Neuronal stem cell (in vitro differentiated cells): ENCODE measurements at places on chromosomes 5 and 9.

GRCh38 chr5:93622240-93622885, 39.3 kb downstream of the NR2F1 start:
- DNase-seq, result no peak

GRCh38 chr9:93223260-93224180, 39.6 kb downstream of the WNK2 start:
- no peak for DNase-seq

- no peak for DNase-seq
Measured at GRCh38 chr5:119396030-119396664, 40.3 kb downstream of the TNFAIP8 start.

GRCh38 chr5:50653946-50654345, 12.5 kb upstream of the PARP8 start:
- no peak for DNase-seq

GRCh38 chr5:37836592-37837413, 3.0 kb downstream of the GDNF start:
- no peak for DNase-seq

- DNase-seq, result no peak
Measured at GRCh38 chr9:38733503-38733902, 13.6 kb upstream of the FAM240B start.

DNA sequence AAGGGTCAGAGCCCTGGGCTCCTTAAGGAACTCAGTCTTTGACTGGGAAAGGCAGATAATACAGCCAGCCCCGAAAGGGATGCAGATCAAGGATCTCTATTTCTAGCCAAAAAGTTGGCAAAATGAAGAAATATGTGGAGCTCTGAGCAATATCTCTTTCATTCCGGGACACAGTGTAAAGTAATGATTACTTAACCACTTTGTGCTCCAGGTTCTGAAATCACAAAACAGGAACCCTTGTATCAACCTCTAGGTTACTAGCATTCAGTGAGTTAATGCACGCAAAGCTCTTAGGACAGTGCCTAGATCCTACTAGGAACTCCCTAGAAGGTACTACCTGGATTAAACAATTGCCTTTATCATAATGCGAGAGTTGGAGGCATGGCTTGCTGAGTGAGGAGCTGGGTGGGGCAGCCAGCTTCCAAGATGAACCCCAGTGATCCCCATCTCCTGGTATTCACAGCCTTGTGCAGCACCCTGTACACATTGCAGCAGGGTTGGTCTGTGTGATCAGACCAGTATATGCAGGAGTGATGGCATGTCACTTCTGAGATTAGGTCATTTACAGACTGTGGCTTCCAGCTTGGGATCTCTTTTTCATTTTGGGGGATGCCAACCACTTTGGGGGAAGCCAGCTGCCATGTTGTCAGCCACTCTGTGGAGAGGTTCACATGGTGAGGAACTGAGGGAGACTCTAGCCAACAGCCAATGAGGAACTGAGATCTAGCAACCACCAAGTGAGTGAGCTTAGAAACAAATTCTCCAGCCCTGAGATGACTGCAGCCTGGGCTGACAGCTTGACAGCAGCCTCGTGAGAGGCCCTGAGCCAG, 103.1 kb upstream of the SLC44A1 start:
- no peak for DNase-seq

DNA sequence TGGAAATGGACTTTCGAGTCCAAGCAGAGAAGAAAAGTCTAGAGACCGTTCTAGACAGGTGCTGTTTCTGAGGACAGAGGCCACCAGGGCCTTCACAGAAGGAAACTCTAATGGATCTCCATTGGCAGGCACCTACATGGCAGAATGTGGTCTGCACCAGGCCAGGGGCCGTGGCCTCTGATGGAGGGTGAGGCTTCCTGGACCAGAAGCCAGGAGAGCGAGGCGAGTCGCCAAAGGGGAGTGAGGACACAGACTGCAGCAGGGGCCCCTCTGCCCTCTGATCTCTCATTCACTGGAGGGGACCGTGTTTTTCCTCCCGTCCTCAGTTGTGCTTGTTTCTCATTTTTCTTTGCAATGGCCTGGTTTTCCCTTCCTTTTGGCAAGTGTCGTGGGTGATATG, 41.1 kb downstream of the ALG2 start:
- no peak for DNase-seq

DNA sequence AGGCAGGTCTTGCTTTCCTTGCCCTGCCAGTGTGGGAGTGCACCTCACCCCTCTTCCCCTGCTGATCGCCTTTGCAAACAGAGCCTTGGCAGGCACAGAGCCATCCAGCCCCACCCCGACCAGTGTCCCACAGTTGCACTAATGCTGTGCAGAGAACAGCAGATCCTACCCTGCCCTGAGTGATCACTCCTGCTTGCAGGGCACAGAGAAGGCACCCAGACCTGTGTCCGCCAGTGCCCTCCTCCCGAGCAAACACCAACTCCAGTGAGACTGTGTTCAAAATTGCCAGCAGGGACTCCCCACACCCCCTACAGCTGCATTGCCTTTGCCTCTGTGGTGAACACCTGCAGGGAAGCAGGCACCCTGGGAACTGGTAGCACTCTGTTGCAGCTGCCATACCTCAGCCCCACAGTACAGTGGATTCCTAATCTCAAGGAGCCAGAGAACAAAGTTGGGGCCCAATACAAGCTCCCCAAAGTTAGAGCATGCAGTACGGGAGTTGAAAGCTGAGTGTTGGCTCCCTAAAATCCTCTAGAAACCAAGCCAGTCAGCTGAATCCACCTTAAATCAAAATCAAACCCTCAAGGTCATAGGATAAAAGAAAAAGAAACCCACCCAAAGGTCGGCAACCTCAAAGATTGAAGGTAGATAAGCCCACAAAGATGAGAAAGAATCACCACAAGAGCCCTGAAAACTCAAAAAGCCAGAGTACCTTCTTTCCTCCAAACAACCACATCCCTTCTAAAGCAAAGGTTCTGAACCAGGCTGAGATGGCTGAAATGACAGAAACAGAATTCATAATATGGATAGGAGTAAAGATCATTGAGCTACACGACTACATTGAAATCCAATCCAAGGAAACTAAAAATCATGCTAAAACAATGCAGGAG, 92.9 kb upstream of the PIK3R1 start:
- DNase-seq, result no peak

GRCh38 chr5:132000677-132001453, 10.6 kb downstream of the ACSL6 start:
- DNase-seq, result no peak

DNA sequence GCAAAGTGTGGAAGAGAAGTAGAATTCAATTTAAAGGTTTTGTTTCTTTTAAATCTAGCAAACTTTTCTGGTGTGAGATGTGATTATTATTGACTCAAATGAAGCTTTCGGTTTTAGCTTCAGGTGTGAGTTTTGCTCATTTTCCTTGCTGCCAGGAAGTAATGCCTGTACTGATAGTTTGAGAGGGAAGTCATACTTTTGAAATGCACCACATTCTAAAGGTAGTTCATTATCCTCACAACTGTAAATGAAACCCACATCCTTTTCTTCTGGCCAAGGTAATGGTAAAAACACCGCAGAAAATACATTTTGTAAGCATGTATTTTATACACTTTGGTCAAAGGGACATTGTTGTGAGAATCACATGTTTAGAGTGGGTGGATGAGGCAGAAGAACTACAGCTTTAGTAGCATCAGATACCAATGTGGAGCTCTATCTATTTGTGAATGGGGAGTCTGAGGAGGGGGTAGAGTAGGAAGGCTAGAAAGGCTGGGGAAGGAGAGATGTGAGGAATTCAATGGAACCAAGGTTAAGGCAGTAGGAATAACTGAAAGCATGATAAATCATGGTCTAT, 167.0 kb upstream of the CDKN2B start:
- DNase-seq, result no peak

- no peak for DNase-seq
Measured at GRCh38 chr5:776862-777711, 7.4 kb downstream of the ZDHHC11B start.

GRCh38 chr9:99433555-99433954, 211.5 kb downstream of the SEC61B start:
- no peak for DNase-seq

- DNase-seq, result no peak
Measured at GRCh38 chr5:170641589-170642031, 137.8 kb downstream of the KCNIP1 start.

DNA sequence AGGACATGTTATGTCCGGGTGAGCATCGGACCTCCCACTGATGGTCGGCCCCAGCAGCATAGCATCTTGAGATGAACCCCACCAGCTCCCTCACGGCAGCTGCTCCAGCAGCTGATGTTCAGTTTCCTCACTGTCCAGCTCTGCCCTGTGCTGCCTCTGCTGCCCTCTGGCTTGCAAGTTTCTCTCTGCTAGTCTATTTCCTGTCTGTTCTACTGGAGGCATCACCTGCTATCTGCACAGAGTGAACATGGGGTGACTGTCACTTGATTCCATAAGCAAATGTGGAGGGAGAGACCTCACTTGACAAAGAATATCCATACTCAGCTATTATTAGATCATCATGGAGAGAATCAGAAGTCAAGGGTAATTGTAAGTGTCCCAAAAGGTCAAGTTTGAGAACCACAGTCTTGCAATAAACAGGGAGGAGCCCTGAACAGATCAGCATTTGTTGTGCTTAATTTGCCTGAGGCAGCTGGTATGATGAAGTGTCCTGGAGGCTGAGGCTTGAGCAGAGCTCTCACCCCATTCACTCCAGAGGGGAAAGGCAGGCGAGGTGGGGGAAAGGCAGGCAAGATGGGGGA, 702.8 kb downstream of the SEMA5A start:
- DNase-seq, result no peak
